ENCODE measurements at places on chromosomes 13 and 19.
A peak's percentile ranks its signal among the peaks of the same experiment; 100 is the strongest.

DNA sequence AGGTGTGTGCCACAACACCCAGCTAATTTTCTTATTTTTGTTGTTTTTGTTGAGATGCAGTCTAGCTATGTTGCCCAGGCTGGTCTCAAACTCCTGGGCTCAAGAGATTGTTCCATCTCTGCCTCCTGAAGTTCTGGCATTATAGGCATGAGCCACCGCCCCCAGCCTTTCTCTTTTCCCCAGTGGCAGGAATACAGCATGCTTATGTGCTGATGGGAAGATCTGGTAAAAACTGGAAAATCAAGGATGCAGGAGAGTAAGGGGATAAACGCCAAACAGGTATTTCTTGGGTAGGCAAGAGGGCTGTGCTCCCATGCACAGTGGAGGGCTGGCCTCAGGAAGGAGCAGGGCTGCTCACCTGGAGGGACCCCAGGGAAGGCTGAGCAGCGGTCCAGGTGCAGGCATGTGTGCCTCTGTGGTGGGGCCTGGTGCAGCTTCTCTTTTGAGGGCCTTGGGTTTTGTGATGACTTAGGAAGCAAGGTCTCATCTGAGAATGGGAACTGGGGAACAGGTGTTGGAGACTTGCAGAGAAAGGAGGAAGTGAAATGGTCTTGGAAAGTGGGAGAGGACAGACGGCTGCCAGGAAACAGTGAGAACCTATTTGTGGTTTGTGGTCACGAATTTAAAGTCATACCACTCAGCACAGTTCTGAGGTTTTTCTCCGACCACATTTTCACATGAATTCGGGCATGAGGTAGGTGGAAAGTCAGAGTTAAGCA lies 106.5 kb downstream of the TEX26 start:
- no peak for DNase-seq

- no peak for DNase-seq
These were observed 10.7 kb downstream of the ERCC5 start for GRCh38 chr13:102856557-102856956.

DNA sequence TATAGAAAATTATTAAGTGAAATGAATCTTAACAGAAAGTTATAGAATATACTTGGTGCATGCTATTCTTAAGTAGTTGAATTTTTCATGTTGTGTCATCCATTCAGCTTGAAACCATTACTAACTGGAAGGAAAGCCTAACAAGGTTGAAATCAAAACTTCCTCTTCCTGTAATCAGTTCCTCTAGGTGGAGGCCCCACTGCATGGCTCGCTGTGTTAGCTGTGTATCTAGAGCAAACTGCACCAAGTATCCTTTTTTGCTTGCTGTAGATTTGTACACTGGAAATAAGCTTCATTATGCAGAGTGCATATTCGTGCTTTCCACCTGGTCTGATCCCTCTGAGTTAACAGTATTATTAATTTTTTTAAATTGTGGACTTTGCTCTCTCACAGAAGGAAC lies 1146.1 kb downstream of the EFNB2 start:
- DNase-seq = no peak

GRCh38 chr19:34448191-34448590 lies 20.0 kb downstream of the UBA2 start:
- DNase-seq = no peak

GRCh38 chr19:49799798-49800376 lies 13.2 kb downstream of the FUZ start:
- DNase-seq = peak; percentile 3

GRCh38 chr19:8476524-8476923 lies 25.9 kb downstream of the PRAM1 start:
- no peak for DNase-seq

- DNase-seq = no peak
These were observed 157.1 kb downstream of the FGF14 start for GRCh38 chr13:102244607-102245227.

- no peak for DNase-seq
These were observed 8.7 kb downstream of the SBK2 start for GRCh38 chr19:55528030-55528803.

DNA sequence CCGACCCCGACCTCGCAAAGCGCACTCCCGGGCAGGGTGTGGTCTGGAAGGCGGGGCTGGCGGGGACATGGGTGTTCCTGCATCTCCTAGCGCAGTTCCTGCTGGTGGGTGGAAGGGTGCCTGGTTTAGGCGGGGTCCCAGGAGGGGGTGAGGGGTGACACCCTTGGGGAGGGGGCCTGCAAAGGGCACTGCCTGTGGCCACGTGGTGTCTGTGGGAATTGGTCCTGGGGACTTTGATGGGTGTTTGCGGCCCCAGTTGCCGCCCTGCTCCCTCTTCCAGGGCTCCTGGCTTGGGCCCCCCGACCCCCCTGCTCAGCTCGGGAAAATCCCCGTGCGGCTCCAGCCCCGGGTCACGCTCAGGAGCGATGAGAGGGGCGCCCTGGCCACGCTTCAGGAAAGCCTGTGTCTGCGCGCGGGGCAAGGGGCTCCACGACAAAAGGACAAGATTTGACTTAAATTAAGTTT lies 19.1 kb downstream of the WTIP start:
- no peak for DNase-seq

GRCh38 chr19:49073514-49074378 lies 1.2 kb upstream of the KCNA7 start:
- no peak for DNase-seq

- DNase-seq = peak; percentile 93
These were observed 7.5 kb downstream of the ZNF610 start for GRCh38 chr19:52343548-52343947.

- no peak for DNase-seq
These were observed 2.3 kb upstream of the SLC25A15 start for GRCh38 chr13:40787062-40787461.

DNA sequence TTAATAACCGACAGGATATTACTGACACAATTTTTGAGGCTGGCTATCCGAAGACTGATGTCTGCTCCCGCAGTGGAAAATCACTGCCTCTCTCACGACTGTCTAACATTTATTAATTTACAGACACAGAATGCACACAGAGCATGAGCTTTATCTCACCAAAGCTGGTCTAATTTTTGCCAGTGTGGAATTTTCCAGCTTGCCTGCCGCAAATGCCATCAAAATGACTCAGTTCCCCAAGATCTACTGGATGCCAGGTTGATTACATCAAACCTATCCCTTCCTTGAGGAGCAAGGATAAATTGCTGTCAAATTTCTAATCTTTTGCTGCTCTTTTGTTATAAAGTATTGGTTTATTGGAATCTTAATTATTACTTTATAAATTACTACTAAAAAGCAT lies 1775.1 kb upstream of the PCDH20 start:
- no peak for DNase-seq

DNA sequence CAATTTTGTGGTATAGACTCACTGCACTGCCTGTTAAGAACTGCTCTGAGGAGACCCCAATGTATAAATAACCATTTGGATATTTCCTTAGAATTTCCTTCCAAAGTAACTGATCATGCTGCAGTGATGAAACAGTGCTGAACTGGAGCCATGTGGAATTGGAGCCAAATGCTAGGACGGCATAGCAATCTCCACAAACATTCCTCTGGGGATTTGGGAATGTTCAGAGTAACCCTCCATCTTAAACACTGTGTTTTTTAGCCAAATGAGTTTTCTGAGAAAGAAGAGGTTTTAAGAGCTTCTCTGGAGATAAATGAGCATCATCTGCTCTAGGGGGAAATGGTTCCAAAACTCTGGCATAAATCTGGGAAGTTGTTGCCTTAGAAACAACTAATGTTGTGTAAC lies 98.2 kb downstream of the OLFM4 start:
- peak; percentile 67 for DNase-seq

DNA sequence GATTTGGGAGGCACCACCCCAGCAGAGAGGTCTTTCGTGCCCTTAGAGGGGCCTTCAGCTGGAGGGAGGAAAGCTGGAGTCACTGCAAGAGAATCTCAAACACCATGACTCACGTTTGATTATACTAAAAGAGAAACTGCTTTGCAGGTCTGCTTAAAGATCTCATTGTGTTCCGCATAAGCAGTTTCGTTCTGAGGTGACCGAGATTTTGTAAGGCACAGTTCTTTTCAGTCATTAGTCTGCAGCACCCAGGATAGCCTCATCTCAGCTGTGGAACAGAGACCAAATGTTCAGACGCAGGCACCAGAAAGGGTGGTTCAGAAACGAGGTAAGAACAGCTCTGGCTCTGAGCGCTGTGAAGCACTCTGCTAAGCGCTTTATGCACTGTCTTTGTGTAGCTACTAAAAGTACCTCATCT lies 71.2 kb upstream of the GTF3A start:
- DNase-seq = no peak

GRCh38 chr13:27825072-27825471 lies 32.8 kb downstream of the GSX1 start:
- peak; percentile 6 for DNase-seq

- no peak for DNase-seq
These were observed 527.1 kb downstream of the UQCRFS1 start for GRCh38 chr19:28685802-28686201.

- peak; percentile 92 for DNase-seq
These were observed 173.8 kb upstream of the SOX1 start for GRCh38 chr13:111893071-111893606.
